Naive thymus-derived CD8-positive, alpha-beta T cell (primary cell): ENCODE measurements at places on chromosomes 4 and X. TPM values are rescaled to one million over a fixed set of nuclear protein-coding genes. Genes with fewer than 3 reads are reported as not detected.

DNA sequence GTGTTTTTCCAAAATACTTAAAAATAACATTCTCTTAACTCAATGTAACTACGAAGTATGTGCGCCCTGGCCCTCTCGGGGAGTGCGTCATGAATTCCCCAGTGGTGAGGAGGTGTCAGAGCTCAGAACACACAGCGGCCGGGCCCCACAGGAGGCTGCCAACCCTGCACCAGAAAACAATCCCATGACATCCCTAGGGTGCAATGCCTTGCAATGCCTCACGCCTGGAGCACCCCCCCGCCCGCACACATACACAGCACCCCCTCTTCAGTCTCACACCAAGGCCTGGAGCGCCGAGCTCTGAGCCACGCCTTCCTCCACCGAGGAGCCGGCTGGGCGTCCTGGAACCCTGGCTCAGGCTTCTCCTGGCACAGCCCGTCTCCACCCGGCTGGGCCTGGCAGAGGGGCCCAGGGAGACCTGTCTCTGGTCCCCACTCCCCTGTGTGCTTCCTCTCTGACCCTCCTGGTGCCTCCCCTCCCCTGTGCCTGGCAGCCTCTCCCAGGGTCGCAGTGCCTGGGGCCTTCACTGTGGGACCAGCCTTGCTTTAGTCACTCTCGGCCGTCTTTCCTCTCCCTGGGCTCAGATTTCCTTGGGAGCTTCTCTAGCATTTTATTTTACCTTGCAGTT lies 108.2 kb upstream of the ADRA2C start:
- H3K27me3 ChIP-seq, result peaks cover 15% of the 10 kb centered on the region
- H3K36me3 ChIP-seq, result no peaks in the 10 kb centered on the region
- no peak overlapping the region for H3K27ac ChIP-seq
- no peaks in the 10 kb centered on the region for H3K4me1 ChIP-seq
- no peak for DNase-seq
- no peak overlapping the region for H3K4me3 ChIP-seq

- no peak for DNase-seq
- no peaks in the 10 kb centered on the region for H3K4me1 ChIP-seq
- H3K27ac ChIP-seq, result no peak overlapping the region
- no peak overlapping the region for H3K4me3 ChIP-seq
- H3K36me3 ChIP-seq, result no peaks in the 10 kb centered on the region
These were observed 14.7 kb downstream of the SORCS2 start for GRCh38 chr4:7206911-7207567.

GRCh38 chrX:118251271-118251670 lies 94.6 kb upstream of the WDR44 start:
- no peak for DNase-seq
- no peaks in the 10 kb centered on the region for H3K27me3 ChIP-seq
- no peaks in the 10 kb centered on the region for H3K4me1 ChIP-seq
- no peak overlapping the region for H3K27ac ChIP-seq

The ENPEP gene
- total RNA-seq, result not detected

DNA sequence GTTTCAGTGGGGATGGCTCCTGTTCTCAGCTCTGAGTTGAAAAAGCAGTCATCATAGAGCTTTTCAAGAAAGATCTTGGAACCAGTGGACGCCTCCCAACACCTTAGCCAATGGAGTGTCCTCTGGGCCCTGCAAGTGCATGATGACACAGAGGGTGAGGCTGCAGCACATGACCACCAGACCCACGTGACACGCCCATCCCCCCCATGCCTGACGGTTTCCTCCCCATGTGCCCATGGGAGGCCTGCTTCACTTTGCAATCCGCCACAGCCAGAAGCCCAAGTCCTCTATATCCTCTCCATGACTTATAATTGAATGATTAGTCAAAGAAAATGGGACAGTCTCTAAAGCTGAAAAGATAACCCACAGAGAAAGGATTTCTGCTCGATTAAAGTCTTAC lies 187.0 kb downstream of the AFAP1 start:
- no peaks in the 10 kb centered on the region for H3K36me3 ChIP-seq
- H3K4me1 ChIP-seq, result peaks cover 10% of the 10 kb centered on the region
- no peak for DNase-seq
- no peaks in the 10 kb centered on the region for H3K27me3 ChIP-seq

- no peak for DNase-seq
- H3K4me3 ChIP-seq, result no peak overlapping the region
- H3K27me3 ChIP-seq, result no peaks in the 10 kb centered on the region
- H3K27ac ChIP-seq, result no peak overlapping the region
- H3K36me3 ChIP-seq, result no peaks in the 10 kb centered on the region
These were observed 44.7 kb upstream of the FGF13 start for GRCh38 chrX:138756234-138756633.

The PAGE2 gene
- total RNA-seq, result not detected

DNA sequence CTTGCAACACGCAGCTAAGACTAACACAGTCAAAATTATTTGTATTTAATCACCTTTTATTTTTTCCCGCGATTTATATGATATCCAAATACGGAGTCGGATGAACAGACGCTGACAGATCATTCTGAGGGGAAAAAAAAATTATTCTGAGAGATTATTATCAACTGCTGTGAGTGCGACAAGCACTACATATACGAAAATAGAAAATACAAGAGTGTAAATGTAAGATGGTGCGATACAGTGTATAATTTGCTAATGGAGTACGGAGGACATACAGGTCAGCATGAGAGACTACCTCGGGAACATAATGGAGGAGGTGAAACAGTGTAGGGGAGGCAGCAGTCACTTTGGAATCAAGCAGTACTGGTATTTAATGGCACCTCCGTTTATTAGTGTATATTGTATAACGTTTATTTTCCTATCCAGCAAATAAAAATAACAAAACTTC lies 2.8 kb upstream of the LIN54 start:
- peak overlapping the region; percentile 98 for H3K4me3 ChIP-seq
- no peaks in the 10 kb centered on the region for H3K36me3 ChIP-seq
- no peaks in the 10 kb centered on the region for H3K27me3 ChIP-seq
- peaks cover 19% of the 10 kb centered on the region for H3K4me1 ChIP-seq
- no peak for DNase-seq

The PUDP gene
- total RNA-seq, result 8.6 TPM

The SYP gene
- total RNA-seq, result 0.58 TPM

DNA sequence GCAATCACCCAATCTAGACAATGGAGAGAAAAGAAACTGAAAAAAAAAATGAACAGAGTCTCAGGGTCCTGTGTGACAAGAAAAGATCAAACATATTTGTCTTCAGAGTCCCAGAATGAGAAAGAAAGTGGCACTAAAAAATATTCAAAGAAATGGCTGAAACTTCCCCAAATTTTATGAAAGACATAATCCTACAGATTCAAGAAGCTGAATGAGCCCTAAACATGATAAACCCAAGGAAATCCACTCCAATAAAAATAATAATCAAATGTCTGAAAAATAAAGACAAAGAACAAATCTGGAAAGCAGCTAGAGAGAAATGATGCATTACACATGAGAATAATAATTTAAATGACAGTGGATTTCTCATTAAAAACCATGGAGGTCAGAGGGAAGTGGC lies 130.3 kb upstream of the CITED1 start:
- no peak for DNase-seq
- no peaks in the 10 kb centered on the region for H3K27me3 ChIP-seq
- no peak overlapping the region for H3K27ac ChIP-seq
- H3K4me3 ChIP-seq, result no peak overlapping the region
- H3K36me3 ChIP-seq, result peaks cover 70% of the 10 kb centered on the region
- no peaks in the 10 kb centered on the region for H3K4me1 ChIP-seq

The TMEM33 gene
- 35.4 TPM for total RNA-seq

The PLAC8 gene
- 222 TPM for total RNA-seq

GRCh38 chr4:40923316-40924095 lies 173.8 kb downstream of the NSUN7 start:
- H3K27me3 ChIP-seq, result peaks cover 23% of the 10 kb centered on the region
- no peaks in the 10 kb centered on the region for H3K36me3 ChIP-seq
- H3K4me3 ChIP-seq, result no peak overlapping the region
- peaks cover 4% of the 10 kb centered on the region for H3K4me1 ChIP-seq
- no peak for DNase-seq

- no peaks in the 10 kb centered on the region for H3K36me3 ChIP-seq
- no peaks in the 10 kb centered on the region for H3K4me1 ChIP-seq
- H3K27me3 ChIP-seq, result peaks cover under 1% of the 10 kb centered on the region
- DNase-seq, result no peak
- H3K27ac ChIP-seq, result no peak overlapping the region
These were observed 40.8 kb downstream of the EVC start for GRCh38 chr4:5751666-5752375.

The NDST3 gene
- total RNA-seq, result not detected

DNA sequence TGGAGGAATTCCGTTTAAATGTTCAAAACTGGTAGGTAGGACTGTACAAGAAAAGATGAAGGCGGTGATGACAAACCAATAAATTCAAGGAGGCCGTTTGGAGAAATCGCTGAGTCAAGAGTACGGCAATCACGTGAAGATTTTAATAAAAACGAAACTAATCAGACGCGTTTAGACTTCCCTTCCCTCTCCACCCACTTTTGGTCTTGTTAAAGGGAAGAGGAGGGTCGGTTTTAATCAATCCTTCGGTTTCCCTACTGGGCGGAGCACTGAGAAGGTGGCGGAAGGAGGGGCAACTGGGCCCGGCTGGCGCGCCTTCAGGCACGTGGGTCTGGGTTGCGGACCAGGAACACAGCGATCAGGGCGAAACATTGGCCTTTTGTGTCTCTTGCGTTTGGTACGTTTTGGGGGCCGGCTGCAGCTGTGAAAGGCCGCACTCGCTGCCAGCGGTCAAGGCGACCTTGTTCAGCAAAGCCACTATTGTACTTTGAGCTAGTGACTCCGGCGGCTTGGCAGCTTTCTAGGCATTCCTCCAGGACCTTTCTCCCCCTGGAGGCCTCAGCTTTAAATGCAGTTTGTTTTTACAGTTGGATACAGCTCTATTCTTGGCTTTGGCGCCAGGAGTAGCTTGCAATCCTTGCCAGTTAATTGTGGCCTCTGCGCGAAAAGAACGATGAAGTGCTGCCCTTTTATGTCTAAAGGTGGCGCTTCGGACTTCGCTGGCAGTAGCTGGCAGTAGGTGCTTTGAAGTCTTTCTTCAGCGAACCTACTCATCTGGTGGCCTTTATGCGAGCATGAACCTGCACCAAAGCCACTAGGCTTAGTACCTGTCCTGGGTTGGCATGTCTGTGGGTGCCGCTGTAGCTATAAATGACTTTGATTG lies 16.8 kb upstream of the LAMP2 start:
- H3K27ac ChIP-seq, result peak overlapping the region; percentile 95
- H3K4me1 ChIP-seq, result peaks cover 33% of the 10 kb centered on the region
- no peaks in the 10 kb centered on the region for H3K36me3 ChIP-seq
- H3K27me3 ChIP-seq, result no peaks in the 10 kb centered on the region

GRCh38 chr4:961351-962230 lies 11.8 kb downstream of the DGKQ start:
- no peak overlapping the region for H3K4me3 ChIP-seq
- no peak overlapping the region for H3K27ac ChIP-seq
- no peak for DNase-seq
- no peaks in the 10 kb centered on the region for H3K27me3 ChIP-seq
- no peaks in the 10 kb centered on the region for H3K36me3 ChIP-seq

The SSX2B gene
- total RNA-seq, result not detected

The KIT gene
- 0.08 TPM for total RNA-seq

DNA sequence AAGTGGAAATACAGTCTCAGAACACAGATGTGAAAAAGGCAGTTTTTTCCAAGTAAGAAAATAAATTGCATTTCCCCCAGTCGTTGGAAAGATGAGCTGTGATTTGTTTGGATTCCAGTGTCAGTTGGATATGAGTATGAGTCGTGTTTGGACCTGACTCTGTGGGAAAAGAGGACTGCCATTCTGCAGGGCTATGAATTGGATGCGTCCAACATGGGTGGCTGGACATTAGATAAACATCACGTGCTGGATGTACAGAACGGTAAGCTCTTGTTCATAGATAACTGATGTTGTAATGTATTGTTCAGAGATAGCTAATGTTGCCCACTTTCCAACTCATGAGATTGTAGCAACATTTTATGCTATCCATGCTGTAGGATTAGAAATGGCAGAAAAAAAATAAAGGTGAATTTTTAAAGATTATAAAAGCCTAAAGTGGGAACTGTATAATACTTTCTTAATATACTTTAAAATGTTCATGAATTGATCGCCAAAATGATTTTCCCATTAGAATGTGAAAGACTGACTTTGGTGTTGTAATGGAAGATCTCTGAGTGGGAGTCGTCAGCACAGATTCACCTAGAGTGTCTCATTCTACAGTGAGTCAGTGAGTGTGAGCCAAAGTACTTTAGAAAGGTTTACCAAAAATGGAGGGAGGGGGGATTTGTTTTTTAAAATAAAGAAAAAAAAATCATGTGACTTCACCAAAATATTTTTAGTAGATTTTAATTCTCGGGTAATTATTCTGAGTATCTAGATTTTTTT lies 178.7 kb downstream of the DCTD start:
- no peak overlapping the region for H3K4me3 ChIP-seq
- no peak for DNase-seq
- peaks cover 1% of the 10 kb centered on the region for H3K27me3 ChIP-seq
- H3K4me1 ChIP-seq, result no peaks in the 10 kb centered on the region

GRCh38 chr4:15516494-15516893 lies 46.8 kb downstream of the CC2D2A start:
- H3K4me3 ChIP-seq, result no peak overlapping the region
- no peak overlapping the region for H3K27ac ChIP-seq
- H3K4me1 ChIP-seq, result no peaks in the 10 kb centered on the region
- no peak for DNase-seq
- H3K36me3 ChIP-seq, result peaks cover 12% of the 10 kb centered on the region

The XAGE1A gene
- total RNA-seq, result not detected

The MAP3K15 gene
- not detected for total RNA-seq

- H3K27ac ChIP-seq, result no peak overlapping the region
- peaks cover 9% of the 10 kb centered on the region for H3K27me3 ChIP-seq
- peaks cover 4% of the 10 kb centered on the region for H3K36me3 ChIP-seq
- DNase-seq, result no peak
- peaks cover 4% of the 10 kb centered on the region for H3K4me1 ChIP-seq
These were observed 18.8 kb upstream of the YTHDC1 start for GRCh38 chr4:68368691-68369131.

The FOXP3 gene
- 0.41 TPM for total RNA-seq

- no peaks in the 10 kb centered on the region for H3K4me1 ChIP-seq
- no peak for DNase-seq
- H3K27me3 ChIP-seq, result no peaks in the 10 kb centered on the region
These were observed 37.9 kb downstream of the ACOX3 start for GRCh38 chr4:8402640-8403039.

The ATOH1 gene
- total RNA-seq, result not detected

The MAGEB2 gene
- not detected for total RNA-seq

The PSMD10 gene
- total RNA-seq, result 26.1 TPM

DNA sequence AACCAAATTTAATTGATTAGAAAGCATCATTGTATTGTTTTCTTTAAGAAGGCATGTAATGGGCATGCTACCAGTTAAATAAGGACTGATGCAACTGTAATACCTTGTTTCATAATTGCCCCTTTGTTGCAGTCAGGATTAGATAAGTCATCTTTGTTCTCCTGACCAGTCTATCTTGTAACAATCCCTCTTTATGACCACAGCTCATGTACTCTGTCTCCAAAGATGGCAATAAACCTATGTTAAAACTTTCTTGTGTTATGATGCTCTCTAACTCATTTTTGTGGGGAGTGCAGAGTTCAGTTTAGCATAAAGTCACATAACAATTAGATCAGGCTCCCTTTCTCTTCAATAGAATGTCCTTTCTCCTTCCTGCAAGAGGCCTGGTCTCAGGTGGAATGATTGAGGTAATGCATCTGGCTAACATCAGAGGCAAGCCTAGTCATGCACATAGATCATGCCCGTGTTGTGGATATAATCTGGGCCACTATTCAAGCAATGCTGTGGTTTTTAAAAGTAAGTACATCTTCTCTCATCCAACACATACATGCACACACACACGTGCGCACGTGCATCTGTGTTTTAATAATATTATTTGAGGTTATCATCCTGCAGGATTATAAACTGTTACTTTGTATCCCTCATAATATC lies 45.6 kb downstream of the TMEM154 start:
- no peaks in the 10 kb centered on the region for H3K4me1 ChIP-seq
- H3K27ac ChIP-seq, result no peak overlapping the region
- H3K36me3 ChIP-seq, result peaks cover 50% of the 10 kb centered on the region
- no peak for DNase-seq

The MSX1 gene
- total RNA-seq, result not detected
